Articular chondrocyte of knee joint (primary cell): ENCODE measurements at places on chromosomes 2 and 18. TPM values are rescaled to one million over a fixed set of nuclear protein-coding genes. Genes with fewer than 3 reads are reported as not detected.

Gene CHST9
- total RNA-seq = not detected in 2 replicates

Gene TRAPPC8
- 53.1 and 53.9 TPM in 2 replicates for total RNA-seq

Gene MSGN1
- not detected in 2 replicates for total RNA-seq

Gene CTDP1
- 15.7 and 20.6 TPM in 2 replicates for total RNA-seq

Gene ASB18
- total RNA-seq = not detected in 2 replicates

Gene MREG
- total RNA-seq = 4.8 and 6.0 TPM in 2 replicates

Gene C2orf92
- total RNA-seq = 2.2 and 4.0 TPM in 2 replicates

Gene MDH1B
- total RNA-seq = 2.3 and 2.7 TPM in 2 replicates

Gene FAM161A
- 2.3 and 2.4 TPM in 2 replicates for total RNA-seq

Gene DSG2
- 5.4 and 12.5 TPM in 2 replicates for total RNA-seq

Gene RAD51AP2
- total RNA-seq = under 0.01 TPM in 1 of 2 replicates, not detected in the other

Gene PID1
- total RNA-seq = 9.1 and 15.4 TPM in 2 replicates

Gene SLC9A2
- total RNA-seq = under 0.01 TPM in 1 of 2 replicates, not detected in the other

Gene CFC1
- not detected in 2 replicates for total RNA-seq

Gene MOB4
- total RNA-seq = 43.7 and 46.3 TPM in 2 replicates

Gene DPP4
- 36.2 and 81.0 TPM in 2 replicates for total RNA-seq

Gene MYCN
- not detected in 2 replicates for total RNA-seq

Gene LAMA3
- 3.9 and 7.1 TPM in 2 replicates for total RNA-seq

Gene HOXD10
- 0.78 and 1.2 TPM in 2 replicates for total RNA-seq

Gene ADCYAP1
- total RNA-seq = not detected in 2 replicates

Gene ERMN
- total RNA-seq = 0.11 TPM in 1 of 2 replicates, not detected in the other

Gene FAM98A
- 46.3 and 69.1 TPM in 2 replicates for total RNA-seq

Gene TXNDC2
- total RNA-seq = 0.13 TPM in 1 of 2 replicates, not detected in the other
